A172 (cell line): ENCODE measurements at places on chromosomes 16 and 17. TPM values are rescaled to one million over a fixed set of nuclear protein-coding genes. Genes with fewer than 3 reads are reported as not detected.
A peak's percentile ranks its signal among the peaks of the same experiment; 100 is the strongest.

The STARD3 gene
- total RNA-seq = 35.1 and 42.9 TPM in 2 replicates

The PLCG2 gene
- total RNA-seq = 3.8 and 3.9 TPM in 2 replicates

The ABCC6 gene
- 3.5 TPM in 1 of 2 replicates, not detected in the other for total RNA-seq

The XAF1 gene
- not detected in 2 replicates for total RNA-seq

The TEX19 gene
- total RNA-seq = 0.22 TPM in 1 of 2 replicates, not detected in the other

The ASPA gene
- total RNA-seq = 0.09 TPM in 1 of 2 replicates, not detected in the other

The GRB7 gene
- 0.40 and 0.72 TPM in 2 replicates for total RNA-seq

The BRICD5 gene
- total RNA-seq = 7.0 and 7.5 TPM in 2 replicates

The ZP2 gene
- total RNA-seq = not detected in 2 replicates

The GHDC gene
- 27.0 and 31.5 TPM in 2 replicates for total RNA-seq

The GPS1 gene
- total RNA-seq = 185 and 187 TPM in 2 replicates

GRCh38 chr16:84121007-84121406, 4.3 kb upstream of the MBTPS1 start:
- DNase-seq = no peak

- no peak for DNase-seq
Observed at GRCh38 chr16:29791845-29792807, 1.6 kb downstream of the KIF22 start.

DNA sequence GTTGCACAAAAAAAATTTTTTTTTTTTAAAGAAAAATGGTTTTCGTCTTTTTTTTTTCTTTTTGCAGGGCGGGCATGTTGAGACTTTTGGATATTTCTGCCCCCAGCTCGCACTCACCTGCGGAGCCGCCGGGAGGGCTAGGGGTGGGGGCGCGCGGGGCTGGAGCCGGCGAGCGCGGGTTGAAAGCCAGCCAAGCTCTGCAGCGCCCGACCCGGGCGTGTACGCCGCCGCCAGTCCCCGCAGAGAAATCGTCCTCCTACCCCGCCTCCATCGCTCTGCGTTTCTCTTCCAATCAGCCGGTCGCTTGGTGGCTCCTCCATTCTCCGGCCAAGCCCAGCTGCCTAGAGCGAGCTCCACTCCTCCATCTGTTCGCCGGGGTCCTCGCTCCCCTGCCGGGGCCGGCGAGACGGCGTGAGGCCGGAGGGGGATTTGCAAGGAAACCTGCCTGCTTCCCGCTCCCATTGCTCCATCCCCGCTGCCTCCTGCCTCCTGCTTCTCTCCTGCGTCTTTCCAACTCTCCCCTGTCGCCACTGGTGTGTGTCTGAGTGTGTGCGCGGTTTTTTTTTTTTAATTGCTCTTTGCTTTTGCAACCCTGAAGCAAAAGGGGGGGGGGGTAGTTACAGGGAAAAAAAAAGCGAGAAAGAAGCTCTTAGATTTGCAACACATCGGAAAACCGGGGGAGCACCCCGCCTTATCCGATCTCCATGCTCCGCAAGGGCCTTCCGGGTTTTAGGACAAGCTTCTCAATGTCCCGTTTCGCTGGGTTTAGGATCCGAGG, 1.8 kb upstream of the UBTF start:
- peak; percentile 57 for DNase-seq

GRCh38 chr17:64687961-64688360, 25.9 kb upstream of the SMURF2 start:
- DNase-seq = no peak

- peak; percentile 99 for DNase-seq
Observed at GRCh38 chr17:927611-928461, 51.7 kb downstream of the NXN start.

GRCh38 chr16:84241778-84242177, 2.0 kb upstream of the KCNG4 start:
- no peak for DNase-seq

GRCh38 chr17:57174591-57174990, 81.7 kb upstream of the MSI2 start:
- no peak for DNase-seq

- peak; percentile 68 for DNase-seq
Observed at GRCh38 chr17:79951361-79952264, 84.1 kb downstream of the TBC1D16 start.

DNA sequence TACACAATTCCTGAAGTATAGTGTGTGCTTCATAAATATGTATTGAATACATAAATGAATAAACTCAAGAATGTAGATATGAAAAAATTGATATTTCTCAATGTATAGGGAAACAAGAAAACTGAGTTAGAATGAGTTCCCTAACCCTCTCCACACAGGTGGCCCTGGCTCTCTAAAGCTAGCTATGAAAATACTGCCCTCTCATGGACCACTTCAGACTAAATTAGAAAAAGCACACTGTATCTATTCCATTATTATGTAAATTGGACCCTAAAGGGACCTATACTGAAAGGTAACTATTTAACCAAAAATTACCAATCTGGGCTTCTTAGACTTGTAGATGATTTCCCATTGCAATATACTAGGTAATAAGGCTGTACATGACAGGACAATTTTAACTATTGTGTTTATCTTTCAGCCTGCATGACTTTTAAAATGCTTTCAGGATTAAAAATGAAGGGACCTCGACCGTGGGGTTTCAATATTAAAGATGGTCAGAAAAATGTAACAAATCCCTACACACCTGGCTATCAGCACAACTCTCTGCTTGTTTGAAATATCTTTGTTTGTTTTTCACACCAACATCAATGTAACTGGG, 672.5 kb upstream of the KIF2B start:
- DNase-seq = no peak

- no peak for DNase-seq
Observed at GRCh38 chr16:64925166-64925565, 196.7 kb downstream of the CDH11 start.

- no peak for DNase-seq
Observed at GRCh38 chr17:83084621-83085056, 5.2 kb downstream of the METRNL start.

DNA sequence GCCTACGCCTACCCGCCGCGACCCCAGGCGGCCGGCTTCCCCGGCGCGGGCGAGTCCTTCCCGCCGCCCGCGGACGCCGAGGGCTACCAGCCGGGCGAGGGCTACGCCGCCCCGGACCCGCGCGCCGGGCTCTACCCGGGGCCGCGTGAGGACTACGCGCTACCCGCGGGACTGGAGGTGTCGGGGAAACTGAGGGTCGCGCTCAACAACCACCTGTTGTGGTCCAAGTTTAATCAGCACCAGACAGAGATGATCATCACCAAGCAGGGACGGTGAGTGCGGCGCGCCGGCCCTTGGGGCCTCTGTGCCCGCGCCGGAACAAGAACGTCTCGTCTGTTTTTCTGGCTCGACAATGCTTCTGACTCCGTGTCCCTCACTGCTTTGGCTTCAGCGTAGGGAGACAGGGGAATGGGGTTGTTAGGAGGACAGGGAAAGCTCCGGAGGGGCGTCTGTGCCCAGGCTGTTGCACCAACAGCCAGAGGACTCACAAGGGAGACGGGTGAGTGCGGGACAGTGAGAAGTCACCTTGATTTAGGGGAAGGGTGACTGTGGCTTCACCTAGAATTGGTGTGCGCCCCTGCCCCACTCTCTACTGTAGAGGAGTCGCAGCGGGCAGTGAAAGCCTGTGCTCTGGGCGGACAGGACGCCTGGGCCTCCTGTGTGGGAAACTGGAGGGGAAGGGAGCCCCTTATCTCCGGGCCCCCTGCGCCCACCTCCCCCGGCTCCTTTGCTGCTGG, 806 bp downstream of the TBX21 start:
- no peak for DNase-seq

DNA sequence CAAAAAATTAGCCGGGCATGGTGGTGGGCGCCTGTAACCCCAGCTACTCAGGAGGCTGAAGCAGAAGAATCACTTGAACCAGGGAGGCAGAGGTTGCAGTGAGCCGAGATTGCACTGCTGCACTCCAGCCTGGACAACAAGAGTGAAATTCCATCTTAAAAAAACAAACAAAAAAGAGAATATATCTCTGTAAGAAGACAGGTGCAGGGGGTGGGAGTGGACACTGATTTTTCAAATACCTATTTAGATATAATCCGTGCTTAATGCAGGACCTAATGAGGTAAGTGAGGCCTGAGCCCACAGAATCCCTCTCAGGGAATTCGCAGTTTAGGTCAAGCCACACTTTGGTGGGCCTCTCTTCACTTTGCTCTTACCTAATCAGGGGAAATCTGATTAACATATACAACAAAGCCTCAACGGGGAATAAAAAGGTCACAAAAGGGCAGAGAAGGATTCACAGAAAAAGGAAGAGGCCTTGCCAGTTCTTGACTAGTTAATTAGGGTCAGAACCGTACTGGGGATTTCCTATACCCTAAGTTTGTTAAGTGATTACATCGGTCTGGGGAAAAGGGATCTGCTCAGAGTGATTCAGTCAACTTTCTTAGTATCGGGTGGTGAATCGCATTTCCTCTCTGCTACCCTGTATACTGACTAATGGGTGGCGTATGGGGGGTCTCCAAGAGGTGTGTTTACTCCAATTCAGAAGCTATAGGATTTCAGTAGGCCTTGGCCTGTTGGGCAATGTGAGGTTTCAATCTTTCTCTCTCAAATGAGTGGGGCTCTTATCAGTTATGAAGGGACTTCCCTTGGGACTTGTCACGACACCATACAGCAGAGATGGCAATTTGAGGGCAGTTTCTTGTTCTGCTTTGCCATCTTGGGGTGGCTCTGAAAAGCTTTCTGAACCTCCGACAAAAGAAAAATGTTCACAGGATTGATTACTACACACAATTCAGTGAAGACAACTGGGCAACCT, 1.9 kb upstream of the NFAT5 start:
- DNase-seq = peak; percentile 55

DNA sequence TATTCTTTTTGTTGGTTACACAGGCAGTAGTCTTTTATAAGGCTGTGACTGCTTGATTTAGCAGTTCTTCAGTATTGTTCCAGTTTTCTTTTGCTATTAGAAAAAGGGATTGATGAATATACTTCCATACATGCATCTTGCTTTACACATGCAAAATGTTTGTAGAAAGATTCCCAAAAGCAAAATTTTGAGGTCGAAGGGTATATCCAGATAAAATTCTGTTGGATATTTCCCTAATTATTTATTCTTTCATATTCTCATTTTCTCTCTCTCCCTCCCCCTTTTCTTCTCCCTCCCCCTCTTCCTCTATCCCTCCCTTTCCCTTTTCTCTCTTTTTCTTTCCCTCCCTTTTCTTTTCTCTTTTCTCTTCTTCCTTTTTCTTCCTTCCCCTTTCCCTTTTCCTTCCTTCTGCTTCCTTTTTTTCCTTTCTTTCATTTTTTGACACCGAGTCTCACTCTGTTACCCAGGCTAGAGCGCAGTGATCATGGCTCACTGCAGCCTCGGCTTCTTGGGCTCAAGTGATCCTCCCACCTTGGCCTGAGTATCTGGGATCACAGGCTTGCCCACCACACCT, 46.9 kb upstream of the ADCY7 start:
- no peak for DNase-seq

- no peak for DNase-seq
Observed at GRCh38 chr16:69568676-69569075, 2.9 kb downstream of the NFAT5 start.

DNA sequence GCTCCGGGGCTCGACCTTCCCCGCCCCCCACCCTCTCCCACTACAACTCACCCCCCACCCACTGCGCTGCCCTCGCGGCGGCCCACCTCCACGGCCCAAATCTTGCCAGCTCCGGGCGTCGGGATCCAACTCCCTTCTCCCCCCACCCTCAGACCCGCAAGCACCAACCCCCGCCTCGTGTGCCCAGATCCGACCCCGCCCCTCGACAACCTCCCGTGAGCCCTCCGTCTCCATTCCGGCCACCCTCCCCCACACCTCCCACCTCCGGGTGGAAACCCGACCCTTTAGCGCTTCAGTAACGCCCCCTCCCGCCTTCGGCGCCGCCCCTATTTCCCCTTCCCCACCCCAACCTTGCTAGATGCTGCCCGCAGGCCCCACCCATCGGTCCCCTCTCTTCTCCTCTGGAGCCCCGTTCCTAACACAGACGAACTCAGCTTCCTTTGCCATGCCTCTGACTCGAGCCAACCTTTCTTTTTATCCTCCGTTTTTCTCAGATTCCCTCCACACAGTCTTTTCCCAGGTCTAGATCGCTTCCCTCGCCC, 717 bp downstream of the UBE2Z start:
- DNase-seq = peak; percentile 81

DNA sequence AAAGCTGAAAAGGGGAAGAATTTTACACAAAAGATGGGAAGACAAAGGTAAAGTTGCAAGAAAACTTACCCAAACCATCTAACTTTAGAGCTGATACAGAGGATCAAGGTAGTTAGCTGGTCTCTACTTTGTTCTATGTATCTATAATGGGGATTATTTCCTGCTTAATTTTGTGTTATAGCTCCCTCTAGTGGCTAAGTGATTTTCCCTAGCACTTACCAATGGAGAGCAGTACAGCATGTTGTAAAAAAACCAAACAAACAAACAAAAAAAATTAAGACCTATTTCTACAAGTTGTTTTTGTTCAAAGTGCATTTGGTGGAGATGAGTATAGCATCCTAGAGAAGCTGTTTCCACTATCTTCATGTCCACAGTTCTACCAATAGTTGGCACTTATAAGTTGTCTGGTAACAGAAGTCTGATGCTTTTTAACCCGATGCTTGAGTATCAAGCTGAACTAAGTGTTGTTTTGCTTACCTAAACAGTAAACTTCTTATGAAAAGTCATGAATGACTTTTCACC, 7.5 kb downstream of the SRSF1 start:
- DNase-seq = peak; percentile 72

DNA sequence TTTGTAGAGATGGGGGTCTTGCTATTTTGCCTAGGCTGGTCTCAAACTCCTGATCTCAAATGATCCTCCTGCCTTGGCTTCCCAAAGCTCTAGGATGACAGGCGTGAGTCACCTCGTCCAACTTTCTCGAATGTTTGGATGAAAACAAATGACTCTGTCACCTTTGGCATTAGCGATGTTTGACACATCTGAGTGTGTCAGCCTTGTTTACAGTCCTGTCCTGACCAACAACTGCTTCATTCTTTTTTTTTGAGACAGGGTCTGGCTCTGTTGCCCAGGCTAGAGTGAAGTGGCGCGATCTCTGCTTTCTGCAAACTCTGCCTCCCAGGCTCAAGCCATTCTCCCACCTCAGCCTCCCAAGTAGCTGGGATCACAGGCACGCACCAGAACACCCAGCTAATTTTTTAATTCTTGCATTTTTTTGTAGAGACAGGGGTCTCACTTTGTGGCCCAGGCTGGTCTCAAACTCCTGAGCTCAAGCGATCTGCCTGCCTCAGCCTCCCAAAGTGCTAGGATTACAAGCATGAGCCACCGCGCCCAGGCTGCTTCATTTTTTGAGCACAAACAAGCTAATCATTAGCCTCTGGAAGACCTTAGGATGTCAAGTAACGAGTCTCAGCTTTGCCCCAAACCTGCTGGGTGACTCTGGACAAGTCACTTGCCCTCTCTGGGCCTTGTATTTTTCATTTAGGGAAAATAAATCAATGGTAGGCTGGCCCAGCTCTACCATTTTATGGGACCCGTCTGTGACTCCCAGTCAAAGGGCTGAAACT, 7.4 kb downstream of the MYH11 start:
- no peak for DNase-seq

- DNase-seq = no peak
Observed at GRCh38 chr17:13646969-13647542, 45.3 kb upstream of the HS3ST3A1 start.
